Keratinocyte (primary cell): ENCODE measurements at places on chromosomes 16 and 17.

DNA sequence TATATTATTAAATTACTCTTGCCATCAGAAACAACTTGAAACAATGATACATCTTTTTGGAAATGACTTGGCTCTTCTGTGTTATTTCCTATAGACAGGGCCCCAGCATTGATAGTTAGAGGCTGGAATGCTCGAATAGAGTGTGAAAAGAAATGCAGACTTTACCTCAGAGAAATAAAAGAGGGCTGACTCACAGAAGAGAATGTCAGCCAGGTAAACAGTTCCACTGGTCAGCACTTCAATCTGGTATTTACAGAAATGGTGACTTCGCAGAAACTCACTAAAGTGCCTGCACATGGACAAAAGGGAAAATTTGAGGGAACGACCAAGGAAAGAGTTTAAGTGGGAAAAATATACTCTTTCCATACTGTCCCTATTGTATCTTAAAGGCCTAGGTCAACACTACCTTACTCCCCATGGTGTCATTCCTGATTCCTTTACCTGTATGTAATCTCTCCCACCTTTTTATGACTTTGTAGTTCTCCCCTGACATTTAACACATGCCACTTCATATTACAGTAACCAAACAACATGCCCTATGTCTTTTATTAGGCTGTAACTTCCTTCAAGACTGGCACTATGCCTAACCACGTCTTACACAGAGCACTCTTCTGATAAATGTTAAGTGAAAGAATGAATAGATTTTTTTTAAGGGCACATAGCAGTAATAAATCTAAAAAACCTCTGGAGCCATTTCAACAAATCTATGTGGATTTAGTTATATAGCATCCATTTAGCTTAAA, 36.7 kb downstream of the AKAP10 start:
- DNase-seq = no peak

- peak; percentile 17 for DNase-seq
These were observed 15.8 kb downstream of the SNX20 start for GRCh38 chr16:50665128-50665878.

DNA sequence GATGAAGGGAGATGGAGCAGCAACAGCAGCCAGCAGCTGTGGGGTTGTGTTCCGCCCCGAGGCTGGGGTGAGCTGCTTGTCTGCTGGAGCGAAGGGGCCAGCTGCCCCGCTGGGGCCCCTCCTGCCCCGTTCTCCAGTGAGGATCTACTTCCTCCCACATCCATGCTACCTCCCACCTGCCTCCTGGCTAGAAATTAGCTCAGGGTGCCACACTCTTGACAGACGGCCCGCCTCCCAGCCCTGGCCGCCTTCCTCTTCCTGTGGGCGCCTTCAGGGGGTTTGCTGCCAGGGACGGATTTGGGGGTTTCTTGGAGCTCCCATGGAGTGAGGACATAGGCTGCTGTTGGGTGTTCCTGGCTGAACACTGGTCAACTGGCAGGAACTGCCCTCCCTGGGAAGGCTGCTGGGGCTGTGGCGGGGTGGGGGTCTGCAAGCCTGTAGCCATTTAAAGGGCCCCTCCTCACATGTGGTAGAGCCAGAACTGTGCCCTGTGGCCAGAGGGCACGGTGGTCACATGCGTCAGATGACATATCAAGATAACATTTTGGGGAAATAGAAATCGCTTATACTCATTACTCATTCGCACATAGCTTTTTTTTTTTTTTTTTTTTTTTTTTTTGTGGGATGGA, 13.1 kb downstream of the TBC1D24 start:
- DNase-seq = no peak

DNA sequence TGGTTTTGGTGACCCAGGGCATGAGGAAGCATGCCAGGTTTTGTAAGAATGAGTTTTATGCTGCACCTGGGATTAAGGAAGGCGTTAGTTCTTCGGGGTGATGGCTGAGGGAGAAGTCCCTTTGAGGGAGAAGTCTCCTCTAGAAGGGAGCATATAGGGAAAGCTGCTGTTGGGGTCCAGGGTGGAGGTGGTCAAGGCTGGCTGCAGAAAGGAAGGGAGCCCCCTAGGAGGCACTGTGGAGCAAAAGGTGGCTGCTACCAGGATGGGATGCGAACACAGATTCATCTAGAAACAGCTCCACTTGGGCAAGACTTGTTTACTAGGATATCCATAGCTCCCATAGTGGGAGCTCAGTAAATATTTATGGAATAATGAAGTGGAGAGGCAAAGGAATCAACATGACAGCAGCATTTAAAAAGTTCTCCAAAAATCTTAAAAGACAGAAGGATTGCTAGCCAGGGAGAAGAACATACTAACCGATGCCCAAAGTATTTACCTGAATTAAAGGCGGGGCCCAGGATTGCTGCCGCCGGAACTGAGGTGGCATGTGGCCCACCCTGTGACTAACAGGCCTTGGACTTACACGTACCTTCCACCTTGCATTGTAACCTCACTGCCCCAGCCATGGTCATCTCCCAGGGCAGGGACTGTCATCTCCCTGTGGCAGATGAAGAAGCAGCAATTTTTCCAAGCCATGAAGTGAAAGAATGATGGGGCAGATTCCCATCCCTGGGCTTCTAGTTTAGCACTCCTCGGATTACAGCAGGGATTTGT, 7.1 kb upstream of the LPCAT2 start:
- DNase-seq = no peak

DNA sequence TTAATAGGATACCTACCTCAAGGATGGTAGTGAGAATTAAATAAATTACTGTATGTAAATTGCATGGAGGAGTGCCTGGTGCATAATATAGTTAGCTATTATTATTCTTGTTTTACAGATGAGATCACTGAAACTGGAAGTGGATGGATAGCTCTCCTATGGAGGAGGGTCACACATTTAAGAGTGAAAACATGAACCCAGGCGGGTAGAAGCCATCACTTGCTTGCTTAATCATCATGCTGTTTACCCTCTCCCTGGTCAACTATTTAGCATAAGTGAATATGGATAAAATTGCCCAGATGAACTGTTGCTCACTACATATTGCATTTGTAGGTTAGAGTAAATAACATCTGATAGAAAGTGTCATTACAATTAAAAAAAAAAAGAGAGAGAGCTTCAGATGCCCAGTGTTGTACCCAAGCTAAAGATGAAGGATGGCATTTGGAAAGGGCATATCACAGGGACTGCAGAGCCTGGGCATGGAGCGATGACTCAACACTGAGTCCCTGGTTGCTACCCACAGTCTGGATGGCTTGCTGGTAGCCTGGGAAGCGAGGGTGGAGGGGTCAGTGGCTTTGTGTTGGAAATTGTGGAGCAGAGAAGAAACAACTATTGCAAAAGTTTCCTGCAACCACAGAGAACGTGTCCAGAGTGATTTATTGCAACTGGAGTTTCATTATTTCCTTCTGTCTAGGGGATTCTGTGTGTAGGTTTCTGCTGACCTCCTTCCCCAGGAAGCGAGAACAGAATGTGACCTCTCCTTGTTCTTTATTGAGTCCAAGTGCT, 414.4 kb downstream of the SHISA9 start:
- DNase-seq = no peak

DNA sequence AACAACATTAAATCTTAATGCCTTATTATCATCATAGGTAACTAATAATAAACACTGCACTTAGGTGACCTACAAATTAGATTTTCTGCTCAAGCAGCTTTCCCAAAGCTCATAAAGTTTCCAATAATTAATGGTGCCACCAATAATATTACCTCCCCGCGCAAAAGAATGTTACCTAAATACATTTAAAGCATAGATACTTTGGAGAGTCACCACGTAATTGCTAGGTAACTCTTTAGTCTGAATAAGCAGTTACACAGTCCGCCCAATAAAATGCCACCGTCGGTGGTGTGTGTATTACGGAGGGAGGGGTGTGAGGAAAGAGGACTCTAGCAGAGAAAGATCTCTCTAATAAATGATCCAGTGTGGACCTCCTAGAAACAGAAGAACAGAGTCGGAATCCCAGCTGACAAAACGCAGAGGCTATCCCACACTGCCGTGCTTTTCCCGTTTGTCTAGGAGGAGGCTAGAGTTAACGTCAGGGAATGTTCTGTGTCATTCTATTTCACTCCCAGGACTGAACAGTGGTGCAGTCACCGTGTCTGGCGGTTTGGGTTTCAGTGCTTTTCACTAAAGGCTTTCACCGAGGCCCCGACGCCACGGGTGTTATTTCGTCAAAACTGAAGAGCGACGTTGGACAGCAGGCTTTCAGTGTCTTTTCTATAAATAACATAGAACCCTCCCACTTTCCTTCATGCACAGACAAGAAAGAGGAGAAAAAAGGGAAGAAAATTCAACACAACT, 630 bp downstream of the RNFT1 start:
- no peak for DNase-seq

DNA sequence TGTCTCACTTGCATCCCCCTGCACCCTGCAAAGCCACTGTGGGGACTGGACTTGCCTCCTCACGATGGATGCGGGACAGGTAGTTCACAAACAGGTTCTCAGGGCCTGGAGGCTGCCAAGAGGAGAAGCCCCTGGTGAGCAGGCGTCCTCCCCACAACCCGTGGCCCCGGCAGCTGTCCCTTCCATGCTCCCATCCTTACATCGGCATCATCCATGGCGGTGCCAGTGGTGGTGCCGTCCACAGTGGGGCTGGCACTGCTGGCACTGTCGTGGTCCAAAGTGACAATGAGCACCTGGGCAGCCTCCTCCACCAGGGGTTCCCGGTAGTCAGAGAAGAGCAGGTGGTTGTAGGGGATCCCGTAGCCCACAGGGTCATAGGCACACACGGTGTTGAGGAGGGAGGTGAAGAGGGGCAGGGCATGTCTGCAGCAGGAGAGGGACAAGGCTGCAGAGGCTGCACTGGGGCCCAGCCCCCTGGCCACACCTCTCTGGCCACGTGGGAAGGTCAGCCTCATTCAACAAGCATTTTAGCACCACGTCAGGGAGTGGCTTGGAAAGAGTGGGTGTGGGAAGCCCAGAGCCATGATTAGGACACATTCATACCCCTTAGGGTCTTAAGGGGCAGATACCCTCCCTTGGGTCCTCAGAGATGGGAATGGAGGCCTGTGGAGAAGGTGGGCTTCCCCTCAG, 12.6 kb downstream of the HID1 start:
- peak; percentile 36 for DNase-seq

DNA sequence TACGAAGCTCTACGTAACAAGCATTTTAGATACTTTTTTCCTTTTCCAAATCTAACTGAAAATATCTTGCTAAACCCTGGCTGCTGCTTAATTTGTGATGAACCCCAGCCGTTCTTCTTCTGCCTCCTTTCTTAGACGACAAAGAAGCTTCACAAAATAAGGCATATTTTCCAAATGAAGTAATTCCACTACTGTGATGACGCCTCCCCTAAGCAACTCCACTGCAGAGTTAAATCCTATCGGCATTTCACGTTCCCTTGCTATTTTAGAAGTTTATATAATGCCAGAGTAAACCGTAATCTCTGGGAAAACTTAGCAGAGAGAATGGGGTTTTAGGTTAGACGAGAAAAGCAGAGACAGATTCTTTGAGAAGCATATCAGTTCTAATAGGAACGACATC, 683.1 kb upstream of the SALL1 start:
- no peak for DNase-seq

DNA sequence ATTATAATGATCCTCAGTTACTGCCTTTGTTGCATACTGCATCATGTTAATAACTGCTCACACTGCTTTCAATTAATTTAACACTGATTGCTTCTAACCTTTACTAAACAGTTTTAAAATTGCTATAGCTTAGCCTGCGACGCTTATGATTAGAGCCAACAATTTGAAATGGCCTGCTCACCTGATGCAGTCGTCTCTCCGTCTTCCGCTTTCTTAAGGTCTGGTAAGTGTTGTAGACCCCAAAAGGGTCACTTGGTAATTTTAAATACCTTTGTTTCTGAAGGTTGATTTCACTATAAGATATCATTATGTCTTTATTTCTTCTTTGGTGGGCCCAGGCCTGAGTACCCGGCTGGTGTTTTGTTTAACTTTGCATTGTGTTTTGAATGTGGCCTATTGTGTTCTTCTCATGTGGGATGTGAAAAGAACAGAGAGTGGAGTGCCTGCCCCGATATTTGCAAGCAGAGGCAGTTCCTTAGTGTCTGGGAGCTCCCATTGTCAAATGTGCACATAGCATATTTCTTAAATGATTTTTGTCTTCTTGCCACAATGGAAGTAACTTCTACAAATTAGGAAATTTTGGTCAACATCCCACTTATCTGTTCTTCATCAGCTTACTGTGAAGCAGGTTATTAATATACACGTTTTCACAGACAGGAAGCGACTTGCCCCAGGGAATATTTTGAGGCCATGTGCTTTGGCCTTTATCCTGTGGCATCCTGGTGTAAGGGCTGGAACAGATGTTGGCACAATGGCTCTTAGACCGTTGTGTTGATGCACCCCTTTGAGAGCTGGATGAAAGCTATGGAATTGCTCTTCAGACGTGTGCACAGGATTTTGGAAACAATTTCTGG, 2.9 kb downstream of the PHKB start:
- DNase-seq = no peak

DNA sequence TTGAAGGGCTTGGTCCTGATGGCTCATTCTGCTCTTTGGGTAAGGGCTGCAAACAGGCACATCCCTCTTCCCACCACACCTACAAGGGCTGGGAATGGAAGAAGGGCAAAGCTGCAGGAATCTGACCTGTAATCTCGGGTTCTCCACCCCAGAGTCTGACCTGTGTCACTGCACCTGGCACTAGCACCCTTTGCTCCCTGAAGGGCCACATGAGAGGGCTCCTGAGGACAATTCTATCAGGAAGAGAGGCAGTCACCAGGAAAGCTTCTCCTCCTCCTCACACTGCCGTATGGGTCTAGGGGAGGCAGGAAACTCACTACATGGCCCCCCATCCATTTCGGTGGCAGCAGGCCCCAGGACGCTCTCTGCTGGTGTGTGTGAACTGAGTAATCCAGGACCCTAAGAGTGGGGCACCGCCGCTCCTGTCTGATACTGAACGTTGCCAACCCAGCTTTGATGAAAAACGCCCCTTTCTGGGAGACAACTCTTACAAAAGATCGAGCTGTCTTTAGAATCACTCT, 26.4 kb downstream of the TTLL6 start:
- no peak for DNase-seq

DNA sequence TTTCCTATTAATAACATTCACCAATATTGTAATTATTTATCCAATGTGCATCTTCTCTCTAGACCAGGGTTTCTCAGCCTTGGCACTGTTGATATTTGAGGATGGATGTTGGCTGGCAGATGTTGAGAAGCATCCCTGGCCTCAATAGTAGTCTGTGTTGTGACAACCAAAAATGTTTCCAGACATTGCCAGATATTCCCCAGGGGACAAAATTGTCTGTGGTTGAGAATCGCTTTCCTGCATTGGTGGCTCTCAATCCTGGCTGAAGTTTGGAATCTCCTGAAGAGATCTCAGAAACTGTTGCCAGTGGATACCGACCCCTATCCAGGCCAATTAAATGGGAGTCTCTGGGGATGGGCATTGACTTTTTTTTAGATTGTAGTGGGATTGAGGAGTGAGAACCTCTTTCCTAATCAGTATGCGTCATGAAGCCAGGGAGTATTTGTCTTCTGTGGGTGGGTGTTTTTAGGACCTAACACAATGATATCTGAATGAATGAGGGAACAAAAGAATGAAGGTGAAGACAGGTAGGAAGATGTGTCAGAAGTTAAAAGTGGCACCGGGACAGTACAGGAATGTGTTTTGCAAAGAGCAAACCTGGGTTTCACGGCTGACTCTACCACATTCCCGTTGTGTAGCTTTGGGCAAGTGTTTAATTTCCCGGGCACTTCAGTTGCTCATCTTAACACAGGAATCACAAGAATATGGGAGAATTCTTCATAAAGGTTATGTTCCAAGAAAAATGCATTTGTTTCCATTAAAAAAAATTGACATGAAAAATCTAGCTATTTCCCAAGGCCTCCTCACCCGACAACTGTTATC, 24.3 kb downstream of the HSD17B2 start:
- no peak for DNase-seq

- peak; percentile 56 for DNase-seq
These were observed 92.1 kb upstream of the HLF start for GRCh38 chr17:55172612-55173011.
